Right atrium auricular region (tissue), 2 donors: ENCODE measurements at places on chromosomes 5 and 9.
A peak's percentile ranks its signal among the peaks of the same experiment; 100 is the strongest.

GRCh38 chr9:24257726-24258125 lies 288.0 kb downstream of the IZUMO3 start:
- no peak overlapping the region for H3K4me3 ChIP-seq
- no peaks in the 10 kb centered on the region for H3K27me3 ChIP-seq
- H3K27ac ChIP-seq, result no peak overlapping the region
- DNase-seq, result no peak

DNA sequence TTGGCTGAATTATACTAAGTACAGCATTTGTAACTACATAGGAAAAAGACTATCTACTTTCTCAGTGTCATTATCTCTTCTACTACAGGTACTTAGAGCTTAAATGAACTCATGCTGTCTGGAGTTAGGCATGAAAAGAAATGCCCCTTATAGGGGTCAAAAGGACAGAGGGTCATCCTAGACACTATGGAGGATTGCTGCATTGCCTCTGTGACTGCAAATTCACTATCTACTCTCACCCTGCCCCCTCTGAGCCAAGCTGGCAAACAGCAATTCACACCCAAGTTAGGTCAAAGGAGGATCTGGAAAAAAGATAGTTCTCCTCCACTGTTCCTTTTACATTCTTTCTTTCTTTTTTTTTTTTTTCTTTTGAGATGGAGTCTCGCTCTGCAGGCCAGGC lies 36.7 kb downstream of the ANKRD31 start:
- no peak for DNase-seq
- H3K4me1 ChIP-seq, result no peaks in the 10 kb centered on the region
- H3K27me3 ChIP-seq, result no peaks in the 10 kb centered on the region
- no peaks in the 10 kb centered on the region for H3K36me3 ChIP-seq
- no peak overlapping the region for H3K4me3 ChIP-seq
- no peak overlapping the region for H3K27ac ChIP-seq

GRCh38 chr9:110520120-110520701 lies 59.3 kb downstream of the SVEP1 start:
- no peaks in the 10 kb centered on the region for H3K27me3 ChIP-seq
- H3K27ac ChIP-seq, result no peak overlapping the region
- H3K36me3 ChIP-seq, result no peaks in the 10 kb centered on the region
- DNase-seq, result no peak

DNA sequence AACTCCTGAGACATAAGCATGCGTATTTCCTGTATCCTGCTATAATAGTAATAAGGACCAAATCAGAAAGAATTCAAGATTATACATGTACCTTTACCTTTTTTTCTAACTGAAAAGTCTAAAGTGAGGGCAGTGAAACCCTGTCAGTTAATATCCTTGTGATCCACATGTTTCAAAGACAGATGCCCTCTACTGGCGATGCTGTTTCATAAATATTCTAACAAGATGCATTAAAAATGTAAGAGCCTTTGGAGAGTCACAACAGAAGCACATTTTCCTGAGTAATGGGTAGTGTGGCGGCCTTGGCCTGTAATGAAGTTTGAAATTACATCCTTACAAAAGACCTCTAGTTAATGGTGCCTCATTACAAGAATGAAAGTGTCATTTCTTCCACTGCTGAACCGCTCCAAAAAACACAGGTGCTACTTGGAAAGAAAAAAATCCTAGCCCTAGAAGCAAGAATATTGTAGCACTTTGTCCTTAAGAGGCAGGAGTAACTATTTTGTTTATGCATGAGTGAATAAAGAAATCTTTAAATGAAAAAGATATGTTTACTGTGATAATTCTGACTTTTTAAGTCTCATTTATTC lies 232.6 kb downstream of the EPB41L4A start:
- no peaks in the 10 kb centered on the region for H3K27me3 ChIP-seq
- no peak for DNase-seq
- H3K36me3 ChIP-seq, result peaks cover 4% of the 10 kb centered on the region
- H3K27ac ChIP-seq, result no peak overlapping the region
- no peaks in the 10 kb centered on the region for H3K4me1 ChIP-seq

GRCh38 chr5:11268891-11269290 lies 507.9 kb upstream of the DAP start:
- H3K4me3 ChIP-seq, result no peak overlapping the region
- no peaks in the 10 kb centered on the region for H3K36me3 ChIP-seq
- H3K27me3 ChIP-seq, result no peaks in the 10 kb centered on the region
- H3K4me1 ChIP-seq, result no peaks in the 10 kb centered on the region
- DNase-seq, result no peak

DNA sequence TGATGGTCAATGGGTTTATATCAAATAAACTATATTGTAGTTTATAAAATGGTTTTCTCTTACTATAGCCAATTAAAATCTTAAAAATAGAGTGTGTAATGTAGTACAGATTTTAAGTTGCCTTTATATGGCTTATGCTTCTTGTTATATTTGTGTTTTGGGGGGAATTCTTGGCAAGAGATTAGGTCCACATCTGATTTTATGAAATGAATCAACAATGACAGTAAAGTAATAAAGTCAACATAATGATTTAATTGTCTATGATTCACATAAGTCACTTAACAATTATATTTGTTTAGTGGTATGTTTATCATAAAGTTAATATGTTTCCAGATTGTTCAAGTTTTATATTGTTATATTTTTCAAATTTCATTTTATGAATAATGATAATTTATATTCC lies 164.8 kb downstream of the COMMD10 start:
- no peak overlapping the region for H3K4me3 ChIP-seq
- H3K27me3 ChIP-seq, result no peaks in the 10 kb centered on the region
- DNase-seq, result no peak

- no peak for DNase-seq
- peak within 1 kb of the TSS; percentile 59 for H3K4me3 ChIP-seq
- H3K27ac ChIP-seq, result peak within 1 kb of the TSS; percentile 53
- H3K27me3 ChIP-seq, result no peaks in the 10 kb centered on the region
Measured at GRCh38 chr5:73625944-73626811, at the start of gene ARHGEF28. Gene ARHGEF28, plus strand, starts transcription at chr5:73626196. Its CDS starts 58,656 bp downstream, at chr5:73684852.

DNA sequence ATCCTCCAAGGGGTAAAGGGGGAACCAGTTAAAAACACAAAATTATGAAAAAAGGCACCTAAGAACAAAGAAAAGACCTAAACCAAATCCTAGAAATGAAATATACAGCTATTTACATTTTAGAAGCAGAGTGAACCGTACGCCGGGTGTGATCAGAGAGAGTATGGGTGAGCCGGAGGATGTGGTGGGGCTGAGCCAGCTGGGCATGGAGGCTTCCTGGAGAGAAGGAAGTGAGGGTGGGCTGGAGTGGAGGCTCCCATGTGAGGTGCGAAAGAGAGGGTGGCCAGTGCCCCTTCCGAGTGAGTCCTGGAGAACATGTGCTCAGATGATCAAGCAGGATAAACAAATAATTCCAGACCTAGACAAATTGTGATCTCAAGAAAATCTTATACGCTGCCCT lies 111.6 kb downstream of the CACNA1B start:
- no peaks in the 10 kb centered on the region for H3K36me3 ChIP-seq
- H3K4me3 ChIP-seq, result no peak overlapping the region
- H3K27me3 ChIP-seq, result no peaks in the 10 kb centered on the region
- DNase-seq, result peak; percentile 44
- H3K4me1 ChIP-seq, result no peaks in the 10 kb centered on the region
